Activated T-helper 1 cell treated with anti-CD3 and anti-CD28 coated beads, Interleukin-2, amount 50 U/mL, for 16 hours (primary cell): ENCODE measurements at places on chromosomes 2 and 18.

- DNase-seq = no peak
Measured at GRCh38 chr2:23419171-23420090, 34.5 kb downstream of the KLHL29 start.

GRCh38 chr2:189633392-189633811 is 27.9 kb upstream of the ASNSD1 start:
- no peak for DNase-seq

DNA sequence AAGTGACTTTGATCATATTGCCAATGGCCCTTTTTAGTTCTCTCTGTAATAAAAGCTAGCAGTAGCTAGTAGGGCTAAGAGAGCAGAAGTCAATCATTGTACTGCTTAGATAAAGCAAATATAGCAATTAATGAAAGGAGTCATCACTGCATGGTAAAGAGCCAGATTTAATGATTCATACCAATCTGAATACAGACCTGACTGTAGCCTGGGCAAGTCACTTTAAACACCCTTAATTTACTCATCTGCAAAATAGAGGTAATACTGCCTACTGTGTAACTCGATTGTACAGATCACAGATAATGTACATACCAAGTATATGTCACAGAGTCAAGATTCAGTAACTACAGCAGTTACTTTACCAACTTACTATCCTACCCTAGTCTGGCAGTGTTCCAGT is 63.6 kb downstream of the ASXL2 start:
- DNase-seq = no peak

DNA sequence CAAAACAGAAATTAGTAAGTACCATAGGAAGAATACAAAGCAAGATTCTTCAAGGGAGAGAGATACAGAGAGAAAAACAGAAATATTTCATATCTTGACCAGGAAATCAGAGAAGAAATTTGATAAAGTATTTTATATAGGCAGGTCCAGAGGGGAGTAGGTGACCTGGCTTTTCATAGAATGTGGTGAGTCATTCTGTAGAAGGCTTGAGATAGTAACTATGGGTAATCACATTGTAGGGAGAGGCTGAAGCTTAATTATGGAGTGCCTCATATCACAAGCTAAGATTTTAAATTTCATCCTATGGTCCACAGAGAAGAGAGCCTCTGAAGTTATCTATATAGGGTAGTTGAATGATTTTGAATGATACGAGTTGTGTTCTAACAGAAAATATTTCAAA is 195.0 kb upstream of the CYRIA start:
- DNase-seq = no peak

DNA sequence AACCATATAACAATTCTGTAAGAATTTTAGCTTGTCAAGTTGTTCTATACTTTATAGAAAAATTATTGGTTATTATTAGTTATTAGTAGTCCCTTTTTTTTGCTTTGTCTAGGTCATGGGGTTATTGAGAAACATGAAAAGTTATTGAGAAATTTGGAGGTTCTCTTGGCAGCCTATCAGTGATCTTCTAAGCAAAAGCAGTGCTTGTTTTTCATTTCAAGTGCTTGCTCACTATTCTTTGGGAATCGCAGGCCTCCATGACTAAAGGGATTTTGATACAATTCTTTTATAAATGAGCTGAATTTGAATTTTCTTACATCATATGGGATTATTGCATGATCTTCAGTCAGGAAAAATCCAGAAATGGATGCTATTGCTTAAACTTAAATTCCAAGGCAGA is 25.8 kb downstream of the PLEKHA3 start:
- no peak for DNase-seq

- DNase-seq = no peak
Measured at GRCh38 chr2:149645391-149645790, 57.8 kb upstream of the MMADHC start.

GRCh38 chr18:8422391-8422790 is 186.8 kb upstream of the RAB12 start:
- DNase-seq = no peak

DNA sequence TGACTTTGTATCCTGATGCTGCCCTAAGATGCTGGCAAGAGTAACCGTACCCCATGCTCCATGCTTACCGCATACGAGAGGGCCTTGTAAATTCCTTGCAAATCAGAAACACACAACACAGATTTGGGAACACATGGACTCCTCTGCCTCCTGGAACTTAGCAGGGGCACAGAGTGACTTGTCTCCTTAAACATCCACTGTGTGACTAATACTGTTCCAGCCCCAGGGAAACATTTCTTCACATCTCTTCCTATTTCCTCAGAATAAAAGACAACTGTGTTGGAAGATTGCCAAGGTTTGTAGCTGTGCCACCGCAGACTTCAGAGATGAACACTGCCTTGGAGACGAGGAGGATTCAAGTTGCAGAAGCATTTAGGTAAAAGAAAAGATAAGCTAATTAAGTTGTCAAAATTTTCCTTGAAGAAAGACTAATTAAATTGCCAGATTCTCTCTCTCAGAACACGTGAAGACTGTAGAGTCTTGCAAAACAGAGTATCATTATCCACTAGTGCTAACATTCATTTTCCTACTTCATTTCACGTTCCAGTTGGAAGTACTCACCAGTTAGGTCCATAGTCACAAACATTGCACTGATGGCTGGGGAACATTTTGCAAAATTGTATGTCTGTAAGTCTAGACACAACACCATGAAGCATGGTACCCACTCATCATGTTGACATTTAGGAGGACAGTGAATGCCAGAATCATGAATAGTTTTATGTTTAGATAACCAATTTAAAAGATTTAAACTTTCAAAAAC is 188.8 kb downstream of the TSN start:
- no peak for DNase-seq

- DNase-seq = no peak
Measured at GRCh38 chr2:10668402-10669012, 21.3 kb downstream of the NOL10 start.

- DNase-seq = no peak
Measured at GRCh38 chr2:136920652-136921333, 155.4 kb downstream of the THSD7B start.

DNA sequence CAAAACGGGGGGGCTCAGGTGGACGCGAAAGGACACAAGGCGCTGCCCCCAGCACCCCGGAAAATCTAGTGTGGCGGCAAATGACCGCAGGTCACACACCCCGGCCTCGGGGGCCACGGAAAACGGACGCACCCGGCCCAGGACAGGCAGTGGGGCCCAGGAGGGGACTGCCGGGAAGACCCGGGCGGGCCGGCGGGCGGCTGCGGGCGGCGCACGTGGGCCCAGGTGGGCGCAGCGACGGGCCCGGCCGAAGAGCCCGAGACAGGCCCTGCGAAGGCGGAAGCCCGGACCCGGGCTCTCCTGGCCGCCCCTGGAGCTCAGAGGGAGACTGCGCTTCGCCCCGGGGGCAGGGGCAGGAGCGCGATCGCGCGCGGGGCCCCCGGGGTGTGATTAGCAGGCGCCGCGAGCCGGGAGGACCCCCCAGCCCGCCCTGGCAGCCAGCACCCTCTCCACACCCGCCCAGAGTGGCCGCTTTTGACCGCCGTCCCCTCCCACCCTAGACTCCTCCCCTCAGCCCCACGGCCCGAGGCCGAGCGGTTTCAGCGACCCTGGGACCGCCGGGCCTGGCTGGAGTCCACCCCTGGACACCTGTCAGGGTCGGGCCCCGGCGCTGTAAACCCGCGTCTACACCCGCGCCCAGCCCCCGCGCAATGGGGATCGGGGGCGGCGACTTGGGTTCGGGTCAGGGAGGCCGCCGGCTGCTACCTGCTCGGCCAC is 773 bp downstream of the MBP start:
- DNase-seq = no peak

DNA sequence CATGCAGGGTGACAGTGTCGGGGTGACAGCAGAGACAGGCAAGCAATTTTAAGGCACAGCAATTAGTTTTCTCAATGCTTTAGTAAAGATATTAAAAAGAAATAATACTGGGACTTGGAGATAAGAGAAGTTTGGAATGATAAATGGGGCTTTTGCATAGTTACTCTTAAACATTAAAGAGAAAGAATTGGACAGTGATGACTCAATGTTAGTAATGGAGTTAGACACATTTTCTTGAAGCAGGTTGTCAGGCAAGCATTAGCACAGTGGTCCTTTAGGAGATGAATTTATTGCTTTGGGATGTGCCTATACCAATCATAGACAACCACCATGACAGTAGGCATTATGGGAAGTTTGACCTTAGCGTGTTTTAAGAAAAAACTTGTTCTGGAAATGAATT is 228.3 kb upstream of the RAB12 start:
- no peak for DNase-seq

- DNase-seq = no peak
Measured at GRCh38 chr2:73896362-73897239, 3.8 kb downstream of the ACTG2 start.

- no peak for DNase-seq
Measured at GRCh38 chr2:147860009-147860408, 15.2 kb downstream of the ACVR2A start.

DNA sequence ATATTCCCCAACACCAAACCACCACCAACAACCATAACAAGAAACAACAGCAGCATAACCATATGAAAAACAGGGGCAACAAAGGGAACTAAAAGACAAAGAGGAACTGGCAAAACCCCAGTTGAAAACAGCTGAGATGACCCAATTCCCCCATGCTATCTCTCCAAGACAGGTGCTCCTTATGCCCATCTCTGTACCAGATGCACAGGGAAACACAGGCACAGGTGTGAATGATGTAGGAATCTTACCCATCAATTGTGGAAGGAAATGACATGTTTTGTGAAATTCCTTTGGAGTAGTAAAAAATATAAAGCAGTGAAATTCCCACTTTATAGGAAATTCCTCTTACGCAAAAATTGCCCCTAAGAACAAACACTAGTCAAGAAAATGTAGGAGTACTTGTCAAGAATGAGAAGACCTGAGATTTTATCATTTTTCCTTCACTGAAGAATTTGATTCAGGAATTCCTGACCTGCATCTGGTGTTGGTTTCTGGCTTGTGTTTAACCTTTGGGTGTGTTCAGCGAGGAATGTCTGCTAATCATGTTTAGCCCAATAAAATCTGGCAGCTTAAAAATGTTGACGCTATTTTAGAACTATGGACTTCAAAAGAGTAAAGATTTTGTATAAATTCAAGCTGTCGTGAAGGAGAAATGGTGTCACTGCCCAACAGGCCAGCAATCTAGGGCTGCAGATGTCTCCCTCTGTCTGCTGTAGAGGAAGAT is 67.7 kb upstream of the ARHGAP28 start:
- DNase-seq = no peak

GRCh38 chr2:118371515-118371914 is 283.2 kb downstream of the INSIG2 start:
- DNase-seq = no peak
